ENCODE measurements at places on chromosomes 6 and 20.

GRCh38 chr20:22207280-22207679 lies 377.1 kb downstream of the FOXA2 start:
- DNase-seq = no peak

- DNase-seq = no peak
Observed at GRCh38 chr6:152221806-152222628, 414.5 kb downstream of the ESR1 start.

- no peak for DNase-seq
Observed at GRCh38 chr20:14422892-14423291, 85.5 kb upstream of the FLRT3 start.

DNA sequence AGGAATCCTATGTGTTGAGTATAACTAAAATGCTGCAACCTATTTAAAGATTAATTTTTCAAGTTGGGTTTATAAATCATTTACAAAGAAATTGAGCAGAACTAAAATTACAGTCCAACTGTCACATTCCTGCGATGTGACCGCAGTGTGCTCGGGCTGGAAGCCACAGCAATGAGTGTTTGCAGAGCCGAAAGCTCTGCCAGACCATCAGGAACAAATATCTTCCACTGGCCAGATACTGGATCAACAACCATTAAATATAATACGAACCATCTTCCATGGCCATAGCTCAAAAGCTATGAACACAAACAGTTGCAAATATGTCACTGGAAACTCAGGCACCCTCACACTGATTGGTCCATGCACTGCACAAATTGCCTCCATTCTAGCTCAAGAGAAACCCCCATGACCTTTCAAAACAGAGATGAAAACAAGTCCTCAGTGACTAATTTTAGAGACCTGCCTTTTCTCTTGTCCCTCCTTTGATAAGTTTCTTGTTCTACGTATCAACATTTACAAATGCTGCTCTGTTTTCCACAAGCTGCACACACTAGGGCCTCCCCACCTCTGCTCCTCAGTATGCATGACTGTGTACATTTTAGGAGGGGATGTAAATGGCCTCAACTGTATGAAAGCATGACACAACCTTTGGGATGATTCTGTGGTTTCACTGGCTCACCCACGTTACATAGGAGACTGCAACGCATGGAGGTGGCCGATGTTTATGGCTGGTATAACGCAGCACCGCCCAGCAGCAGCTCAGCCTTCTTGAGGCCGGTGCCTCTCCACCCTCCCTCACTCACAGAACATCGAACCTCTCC lies 171.7 kb downstream of the WDR27 start:
- no peak for DNase-seq

- DNase-seq = no peak
Observed at GRCh38 chr6:143115728-143116127, 55.0 kb downstream of the AIG1 start.

DNA sequence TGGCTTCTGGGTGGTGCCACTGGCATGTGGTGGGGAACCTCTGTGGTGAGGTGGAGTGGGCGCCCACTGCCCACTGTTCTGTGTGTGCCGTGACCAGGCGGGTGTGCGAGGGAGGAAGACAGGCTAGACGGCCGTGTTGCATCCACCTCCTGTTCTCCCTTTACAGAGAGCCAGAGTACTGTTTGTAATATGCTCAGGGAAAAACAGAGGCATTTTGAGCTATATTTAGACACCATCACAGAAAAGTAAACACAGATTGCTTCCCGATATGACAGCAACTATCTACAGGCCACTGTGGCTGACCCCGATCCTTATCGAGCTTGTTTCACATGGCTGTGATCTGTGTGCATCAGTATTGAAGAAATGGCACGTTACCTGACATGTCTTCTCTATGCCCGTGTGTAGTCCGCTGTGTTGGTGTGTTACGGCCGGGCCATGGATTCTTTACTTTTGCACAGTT lies 45.6 kb downstream of the ARID1B start:
- DNase-seq = no peak

GRCh38 chr20:51456511-51457509 lies 85.7 kb downstream of the NFATC2 start:
- peak; percentile 32 for DNase-seq

- DNase-seq = no peak
Observed at GRCh38 chr6:131427434-131428058, 145.5 kb upstream of the ARG1 start.
